ENCODE measurements at places on chromosomes 5 and 9.

GRCh38 chr9:120741701-120742100 is 27.4 kb upstream of the MEGF9 start:
- DNase-seq = no peak

- no peak for DNase-seq
Measured at GRCh38 chr5:113257545-113257944, 177.2 kb downstream of the TSSK1B start.

DNA sequence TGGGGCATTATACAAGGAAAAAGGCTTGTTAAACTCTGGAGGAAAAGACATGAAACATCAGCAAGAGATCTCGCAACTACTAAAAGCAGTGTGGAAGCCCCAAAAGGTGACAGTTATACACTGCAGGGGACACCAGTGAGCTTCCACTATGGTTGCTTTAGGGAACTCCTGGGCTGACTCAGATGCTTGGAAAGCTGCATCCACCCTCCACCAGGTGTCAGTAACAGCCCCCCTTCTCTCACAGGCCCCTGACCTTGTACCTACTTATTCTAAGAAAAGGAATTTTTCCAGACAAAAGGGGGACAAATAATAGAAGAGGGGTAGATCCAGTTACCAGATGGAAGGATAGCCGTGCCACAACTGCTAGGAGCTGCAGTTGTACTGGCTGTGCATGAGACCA is 154.4 kb upstream of the COX7C start:
- no peak for DNase-seq

- DNase-seq = no peak
Measured at GRCh38 chr9:130172161-130172857, at the start of gene NCS1. Gene NCS1, plus strand, starts transcription at chr9:130172404. Its CDS starts 260 bp downstream, at chr9:130172664.

DNA sequence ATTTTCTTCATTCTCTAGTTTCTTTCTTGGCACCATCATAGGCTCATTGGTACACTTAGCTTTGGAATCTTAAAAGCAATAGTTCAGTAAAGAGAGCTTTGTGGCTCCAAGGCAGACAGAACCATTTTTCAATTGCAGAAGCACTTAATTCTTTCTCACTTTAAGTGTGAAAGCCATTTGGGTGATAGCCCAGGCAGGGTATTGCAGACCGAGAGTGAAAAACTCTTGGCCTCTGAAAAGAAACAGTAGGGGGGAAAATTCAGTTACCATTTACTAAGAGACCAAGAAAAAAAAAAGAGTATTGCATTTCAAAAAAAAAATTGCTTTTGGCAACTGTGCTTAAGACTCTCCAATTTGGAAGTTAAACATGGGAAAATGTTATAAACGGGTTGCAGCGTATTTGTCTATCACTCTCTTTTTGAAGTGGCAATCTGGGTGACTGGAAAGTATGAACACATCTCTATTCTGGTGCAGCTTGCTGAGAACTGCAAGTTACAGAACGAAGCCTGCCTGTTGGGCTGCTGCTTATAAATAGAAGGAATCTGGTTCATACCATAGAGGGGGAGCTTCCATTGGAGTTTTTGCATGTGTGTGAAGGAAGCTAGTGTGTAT is 170.5 kb downstream of the TLE4 start:
- no peak for DNase-seq

DNA sequence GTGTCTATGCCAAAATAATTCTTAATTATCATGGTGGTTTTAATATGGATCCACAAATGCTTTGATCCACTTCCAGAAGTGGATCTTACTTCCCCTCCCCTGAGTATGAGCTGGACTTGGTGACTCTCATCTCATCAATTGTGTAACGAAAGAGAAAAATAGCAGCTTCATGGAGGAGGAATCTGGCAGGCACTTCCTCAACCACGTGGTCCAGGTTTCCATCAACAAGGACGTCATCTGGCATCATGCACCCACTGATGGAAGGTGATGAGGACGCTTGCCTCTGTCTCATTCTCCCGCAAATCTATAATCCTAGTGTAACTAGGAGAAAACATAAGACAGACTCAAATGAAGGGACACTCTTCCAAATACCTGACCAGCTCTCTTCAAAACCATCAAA is 54.6 kb upstream of the S1PR3 start:
- no peak for DNase-seq

Measured in NCI-H2029 treated with DMSO at 0.1 percent for 48 hours (cell line).